ENCODE measurements at places on chromosomes 1 and 21. TPM values are rescaled to one million over a fixed set of nuclear protein-coding genes. Genes with fewer than 3 reads are reported as not detected.

Gene RSBN1
- 23.7 TPM for total RNA-seq

Gene RHD
- total RNA-seq, result not detected

Gene NKAIN1
- total RNA-seq, result 0.36 TPM

Gene LCE1D
- total RNA-seq, result not detected

Gene PBX1
- 95.6 TPM for total RNA-seq

Gene EVA1B
- 366 TPM for total RNA-seq

Gene CHIT1
- not detected for total RNA-seq

GRCh38 chr1:239717097-239717917, 330.9 kb downstream of the CHRM3 start:
- no peak for DNase-seq

- DNase-seq, result no peak
These were observed 32.0 kb downstream of the RPS6KC1 start for GRCh38 chr1:213083112-213083445.

DNA sequence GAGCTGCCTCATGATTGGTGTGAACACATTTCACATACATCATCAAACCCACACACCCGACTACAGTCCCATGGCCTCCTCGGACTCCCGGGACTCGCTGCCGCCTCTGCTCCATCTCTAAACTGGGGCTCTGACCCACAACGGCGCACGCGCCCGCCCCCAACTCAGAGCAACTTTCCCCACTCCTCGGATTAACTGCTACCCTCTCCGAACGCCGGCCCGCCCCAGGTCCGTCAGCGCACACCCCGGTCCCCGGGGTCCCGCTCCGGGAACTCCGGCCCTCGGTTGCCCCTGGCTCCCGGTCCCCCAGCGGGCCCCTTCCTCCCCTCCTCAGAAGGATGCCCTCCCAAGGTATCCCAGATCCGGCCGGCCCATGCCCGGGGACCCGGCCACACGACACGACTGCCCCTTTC, 740 bp downstream of the DSTYK start:
- DNase-seq, result no peak

- no peak for DNase-seq
These were observed 169.1 kb upstream of the EDN2 start for GRCh38 chr1:41653574-41653973.

- DNase-seq, result no peak
These were observed 62.3 kb downstream of the HLCS start for GRCh38 chr21:36904093-36904666.

DNA sequence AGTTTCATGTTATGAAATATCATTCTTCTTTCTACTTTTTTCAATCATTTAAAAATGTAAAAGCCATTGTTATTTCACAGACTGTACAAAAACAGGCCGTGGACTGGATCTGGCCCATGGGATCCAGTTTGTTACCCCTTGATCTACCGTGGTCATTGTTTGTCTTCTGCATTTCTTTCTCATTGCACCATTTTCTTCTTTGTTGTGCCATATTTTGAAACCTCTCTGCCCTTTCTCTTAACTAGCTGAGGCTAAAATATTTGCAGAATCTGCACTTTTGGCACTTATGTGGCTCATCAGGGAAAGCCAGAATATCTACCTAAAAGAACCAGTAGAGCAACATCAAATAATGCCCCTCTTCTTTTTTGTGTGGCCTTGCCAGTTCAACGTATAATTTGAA, 50.5 kb downstream of the DNAJC6 start:
- DNase-seq, result no peak

All from fibroblast of the aortic adventitia (primary cell).